OCI-M1 (cell line): ENCODE measurements at places on chromosomes 12 and 14.
A peak's percentile ranks its signal among the peaks of the same experiment; 100 is the strongest.

- no peak for DNase-seq
Measured at GRCh38 chr14:33799705-33800570, 150.9 kb downstream of the EGLN3 start.

- no peak for DNase-seq
Measured at GRCh38 chr14:99643343-99643742, 1.6 kb upstream of the HHIPL1 start.

- no peak for DNase-seq
Measured at GRCh38 chr14:30252151-30252550, 306.8 kb upstream of the G2E3 start.

- no peak for DNase-seq
Measured at GRCh38 chr12:14984766-14985285, 12.0 kb downstream of the PDE6H start.

GRCh38 chr14:68140076-68140741 lies 320.6 kb downstream of the RAD51B start:
- DNase-seq: no peak

DNA sequence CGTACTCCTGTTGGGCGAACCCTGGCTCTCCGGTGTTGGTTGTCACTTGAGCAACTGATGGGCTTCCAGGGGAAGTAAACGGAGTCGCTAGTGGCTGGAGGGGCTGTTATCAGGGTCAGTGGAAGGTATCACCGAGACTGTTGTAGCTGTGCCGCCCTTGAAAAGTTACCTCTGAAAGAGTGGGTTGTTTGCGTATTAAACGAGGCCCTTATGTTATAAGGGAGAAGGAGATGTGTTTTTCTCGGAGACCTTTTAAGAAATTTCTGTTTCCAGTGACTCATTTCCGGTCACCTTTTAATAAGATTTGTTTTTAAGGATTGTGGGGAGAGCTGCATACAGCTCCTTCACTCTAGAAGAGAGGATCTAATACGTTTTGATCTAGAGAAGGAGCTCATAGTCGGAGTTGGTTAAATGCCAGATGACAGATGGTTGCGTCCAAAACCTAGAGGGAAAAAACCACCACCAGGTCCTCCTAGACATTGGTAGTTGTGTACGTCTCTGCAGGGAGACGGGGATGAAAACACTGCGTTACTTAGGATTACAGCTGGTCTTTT lies 750 bp upstream of the DBX2 start:
- DNase-seq: no peak

DNA sequence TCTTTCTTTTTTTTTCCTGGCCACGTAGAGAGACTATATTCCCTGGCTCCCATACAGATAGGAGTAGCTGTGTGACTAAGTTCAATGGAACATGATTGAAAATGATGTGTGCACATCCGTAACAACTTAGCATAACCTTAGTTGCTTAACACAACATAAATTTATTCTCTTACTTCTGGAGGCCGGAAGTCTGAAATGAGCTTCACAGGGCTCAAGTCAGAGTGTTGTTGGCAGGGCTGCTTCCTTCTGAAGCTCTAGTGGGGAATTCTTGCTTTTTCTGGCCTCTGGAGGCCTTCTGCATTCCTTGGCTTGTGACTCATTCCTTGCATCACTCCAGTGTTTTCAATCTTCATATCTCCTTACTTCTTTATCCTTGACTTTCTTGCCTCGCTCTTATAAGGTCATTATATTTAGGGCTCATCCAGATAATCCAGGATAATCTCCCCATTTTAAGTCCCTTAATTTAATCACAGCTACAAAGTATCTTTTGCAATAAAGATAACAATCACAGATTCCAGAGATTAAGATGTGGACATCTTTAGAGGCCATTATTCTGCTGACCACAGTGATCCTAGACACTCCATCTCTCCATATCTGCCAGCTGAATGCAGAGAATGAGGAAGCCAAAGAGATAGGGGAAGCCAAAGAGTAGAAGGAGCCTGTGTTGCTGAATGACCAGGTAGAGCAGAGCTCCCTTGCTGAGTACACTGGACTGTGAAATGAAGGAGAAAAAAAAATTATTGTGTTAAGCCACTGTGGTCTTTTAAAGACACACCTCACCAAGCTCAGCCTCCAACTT lies 21.0 kb upstream of the SNX6 start:
- DNase-seq: no peak

- peak; percentile 53 for DNase-seq
Measured at GRCh38 chr14:99287269-99287942, 15.4 kb upstream of the BCL11B start.

DNA sequence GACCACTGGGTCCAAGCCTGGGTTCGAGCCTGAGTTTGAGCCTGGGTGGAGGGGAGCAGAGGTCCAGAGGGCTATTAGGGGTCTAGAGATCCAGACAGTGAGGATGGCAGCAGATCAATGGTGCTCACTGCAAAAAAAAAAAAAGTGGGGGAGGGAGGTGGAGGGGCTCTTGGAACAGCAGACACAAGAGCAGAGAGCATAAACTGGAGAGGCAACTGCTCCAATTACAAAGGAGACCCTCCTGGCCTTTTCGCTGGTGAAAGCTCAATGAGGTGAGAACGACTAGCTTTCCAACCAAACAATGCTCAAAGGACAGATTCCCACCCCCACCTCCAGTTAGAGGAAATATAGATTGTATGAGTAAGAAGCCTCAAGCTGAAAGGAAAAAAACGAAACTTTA lies 124.2 kb upstream of the TSPAN8 start:
- no peak for DNase-seq

- DNase-seq: no peak
Measured at GRCh38 chr12:80704420-80704819, 3.0 kb upstream of the MYF6 start.
